ENCODE measurements at places on chromosomes 4 and X.
A peak's percentile ranks its signal among the peaks of the same experiment; 100 is the strongest.

GRCh38 chr4:55749666-55750065 is 69.9 kb upstream of the EXOC1L start:
- no peak for DNase-seq

DNA sequence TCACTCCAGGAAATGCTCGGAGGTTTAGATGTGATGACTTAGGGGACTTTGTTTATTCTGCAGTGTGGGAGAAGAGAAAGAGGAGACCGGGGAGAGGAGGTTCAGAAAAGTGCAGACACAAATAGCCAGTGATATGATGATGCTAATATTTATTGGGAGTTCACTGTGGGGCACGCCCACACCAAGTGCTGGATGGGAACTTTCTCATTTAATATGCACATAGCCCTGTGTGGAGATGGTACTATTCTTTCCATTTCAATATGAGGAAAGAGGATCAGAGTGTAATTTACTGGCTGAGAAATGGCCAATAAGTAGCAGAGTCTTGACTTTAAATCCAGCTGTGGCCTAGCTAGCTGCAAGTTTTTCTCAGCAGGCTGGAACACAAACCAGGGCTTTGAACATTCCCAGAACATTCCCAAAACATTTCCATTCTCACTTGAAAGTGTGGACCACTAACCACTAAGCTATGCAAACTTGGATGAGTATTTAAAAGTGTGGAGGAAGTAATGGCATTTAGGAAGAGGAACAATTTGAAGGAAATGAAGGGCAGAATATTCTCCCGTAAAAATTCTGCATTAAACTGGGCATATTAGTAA is 231.7 kb downstream of the HS3ST1 start:
- no peak for DNase-seq

DNA sequence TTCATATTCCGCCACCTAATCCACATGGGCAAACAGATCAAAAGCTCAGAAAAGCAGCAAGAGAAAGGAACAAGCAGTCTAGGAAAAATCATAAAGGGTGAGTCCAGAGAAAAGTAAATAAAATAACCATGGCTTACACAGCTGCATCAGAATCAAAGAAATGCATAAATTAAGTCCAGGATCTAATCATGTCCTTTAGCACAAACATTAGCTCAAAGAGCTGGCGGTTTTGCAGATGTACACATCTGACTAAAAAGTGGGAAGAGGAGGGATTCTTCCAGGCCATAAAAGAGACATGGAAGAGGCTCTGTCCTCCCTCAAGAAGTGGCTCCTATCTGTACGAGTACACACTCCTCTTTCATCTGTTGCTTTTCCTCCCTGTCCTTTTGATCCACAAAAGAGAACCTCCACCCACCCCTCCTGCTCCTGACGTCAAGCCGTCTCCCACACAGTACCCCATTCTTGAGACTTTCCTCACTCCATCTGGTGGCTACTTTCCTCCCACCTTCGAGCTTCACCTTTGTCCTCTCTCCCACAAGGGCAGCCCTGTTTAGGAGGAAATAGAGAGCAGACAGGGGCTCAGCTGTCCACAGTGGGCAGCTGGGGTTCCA is 92.5 kb downstream of the RASL11B start:
- no peak for DNase-seq

DNA sequence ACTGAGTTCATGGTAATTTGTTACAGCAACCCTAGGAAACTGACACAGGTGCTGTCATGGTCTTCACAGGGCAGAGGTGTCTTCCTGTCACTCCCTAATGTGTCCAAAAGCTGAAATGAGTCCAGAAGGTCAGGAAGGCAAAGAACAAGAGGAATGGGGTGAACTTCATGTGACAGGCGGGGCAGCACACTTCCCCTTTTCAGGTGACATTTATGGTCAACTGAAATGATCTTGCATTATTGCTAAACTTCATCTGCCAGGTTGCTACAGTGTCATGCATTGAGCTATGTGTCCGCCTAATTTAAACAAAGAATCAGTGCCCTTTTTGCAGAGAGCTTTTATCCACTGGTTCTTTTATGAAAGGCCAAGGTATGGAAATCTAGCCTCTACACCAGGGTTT is 15.9 kb upstream of the CCDC149 start:
- DNase-seq, result no peak

- DNase-seq, result no peak
These were observed 1.1 kb upstream of the RASSF6 start for GRCh38 chr4:73621357-73621756.

DNA sequence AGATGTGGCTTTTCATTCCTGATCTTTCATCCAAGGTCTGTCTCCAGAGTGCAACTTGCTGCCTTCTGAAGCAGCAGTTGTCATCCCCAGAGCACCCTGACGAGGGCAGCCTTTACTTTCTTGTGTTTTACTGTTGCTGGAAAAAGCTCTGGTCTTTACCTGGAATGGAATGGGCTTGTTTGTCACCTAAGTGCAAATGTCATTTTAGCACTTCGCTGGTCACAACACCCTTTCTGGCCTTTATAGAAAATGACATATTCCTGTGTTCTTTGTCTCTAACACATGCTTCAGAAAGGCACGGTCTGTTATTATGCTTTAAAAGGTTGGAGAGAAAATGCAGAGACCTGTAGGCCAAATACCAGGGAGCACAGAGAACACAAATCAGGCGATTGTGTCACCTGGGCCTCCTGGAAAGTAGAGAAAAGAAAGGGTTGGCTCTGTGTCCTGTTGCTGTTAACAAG is 332.7 kb upstream of the IGFBP7 start:
- DNase-seq, result peak; percentile 50

- no peak for DNase-seq
These were observed 37.9 kb upstream of the SORBS2 start for GRCh38 chr4:185849664-185850550.

GRCh38 chr4:182555997-182556418 is 312.8 kb downstream of the TENM3 start:
- DNase-seq, result no peak

DNA sequence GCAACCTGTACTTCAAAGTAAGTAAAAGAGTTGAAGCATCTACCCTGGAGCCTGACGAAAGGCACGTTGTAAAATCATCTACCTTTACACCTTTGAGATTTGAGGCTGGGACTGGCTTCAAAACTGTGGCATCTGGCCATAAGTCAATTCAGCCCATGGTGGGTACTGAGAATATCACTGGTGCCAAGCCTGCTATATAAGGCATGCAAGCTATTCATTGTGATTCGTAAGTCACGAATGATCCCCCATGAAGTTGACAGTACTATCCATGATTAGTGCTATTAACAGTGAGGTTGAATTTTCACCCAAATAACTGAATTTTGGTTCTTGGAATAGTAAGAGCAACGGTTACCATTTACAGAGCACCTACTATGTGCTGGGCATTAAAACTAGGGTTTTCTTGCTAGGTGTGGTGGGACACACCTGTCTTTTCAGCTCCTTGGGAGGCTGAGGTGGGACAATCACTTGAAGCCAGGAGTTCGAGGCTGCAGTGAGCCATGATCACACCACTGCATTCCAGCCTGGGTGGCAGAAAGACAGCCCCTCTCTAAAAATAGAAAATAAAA is 39.8 kb downstream of the IRF2 start:
- no peak for DNase-seq

DNA sequence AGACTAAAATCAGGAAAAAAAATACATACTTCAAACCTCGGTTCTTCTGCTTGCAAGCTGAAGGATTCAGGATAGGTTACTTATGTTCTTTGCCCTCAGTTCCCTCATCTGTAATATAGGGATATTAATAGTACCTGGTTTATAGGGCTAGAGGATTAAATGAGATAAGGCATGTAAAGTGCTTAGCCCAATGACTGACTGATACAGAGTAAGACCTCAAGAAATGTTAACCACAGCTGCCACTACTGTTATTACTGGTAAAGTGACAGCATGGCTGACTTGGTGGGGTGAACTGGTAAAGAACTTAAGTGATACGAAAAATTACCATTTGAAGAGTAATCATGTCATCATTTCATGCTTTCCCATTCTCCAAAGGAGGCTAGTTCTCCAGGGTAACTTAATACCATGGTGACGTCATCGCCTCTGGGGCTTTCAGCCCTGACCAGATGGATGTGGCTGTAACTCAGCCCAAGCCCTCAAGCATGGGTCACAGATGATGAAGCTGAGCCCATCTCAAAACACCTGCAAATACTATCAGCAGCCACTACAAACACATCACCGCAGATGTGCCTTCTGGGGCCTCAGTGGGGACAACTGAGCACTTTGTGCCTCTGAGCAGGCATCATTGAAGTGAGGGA is 44.5 kb upstream of the SCML1 start:
- no peak for DNase-seq

GRCh38 chrX:85065512-85066198 is 62.0 kb downstream of the APOOL start:
- no peak for DNase-seq

DNA sequence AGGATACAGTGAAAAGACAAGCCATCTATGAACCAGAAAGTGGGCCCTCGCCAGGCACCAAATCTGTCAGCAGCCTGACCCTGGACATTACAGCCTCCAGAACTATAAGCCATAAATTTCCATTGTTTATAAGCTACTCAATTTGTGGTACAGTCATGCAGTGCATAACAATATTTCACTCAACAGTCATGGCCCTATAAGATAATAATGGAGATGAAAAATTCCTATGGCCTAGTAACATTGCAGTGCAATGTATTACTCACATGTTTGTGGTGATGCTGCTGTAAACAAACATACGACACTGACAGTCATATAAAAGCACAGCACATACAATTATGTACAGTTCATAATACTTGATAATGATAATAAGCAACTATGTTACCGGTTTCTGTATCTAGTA is 17.1 kb upstream of the TLR1 start:
- no peak for DNase-seq

DNA sequence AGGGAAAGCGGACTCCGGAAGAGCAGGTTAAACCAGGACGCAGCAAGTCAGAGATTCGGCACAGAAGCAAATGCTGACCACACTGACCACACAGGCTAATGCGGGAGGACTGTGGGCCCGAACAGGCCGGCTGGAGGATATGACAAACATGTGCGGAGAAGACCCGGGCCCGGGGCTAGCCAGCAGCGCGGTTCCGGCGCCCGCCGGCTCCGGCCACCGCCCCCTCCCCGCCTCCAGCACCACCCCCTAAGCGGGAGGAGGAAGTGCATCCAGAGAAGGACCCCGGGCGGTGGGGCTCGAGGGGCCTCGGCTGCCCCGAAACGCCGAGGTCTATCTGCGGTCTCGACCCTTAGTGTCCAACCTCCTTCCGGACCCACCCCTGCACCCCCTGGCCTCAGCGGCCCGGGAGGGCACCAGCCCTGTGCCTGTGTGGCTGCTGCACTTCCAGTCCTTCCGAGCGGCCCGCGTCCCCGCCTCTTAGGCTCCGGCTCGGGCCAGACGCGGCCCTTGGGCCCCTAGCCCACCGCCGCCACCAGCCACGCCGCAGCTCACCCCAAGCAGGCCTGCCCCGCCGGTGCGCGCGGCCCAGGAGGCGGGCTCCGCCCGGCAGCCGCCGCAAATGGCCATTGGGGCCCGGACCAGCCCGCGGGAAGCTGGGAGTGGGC is 2.1 kb downstream of the ELOVL6 start:
- DNase-seq, result no peak

GRCh38 chrX:123962794-123963373 is 1.4 kb downstream of the STAG2 start:
- peak; percentile 87 for DNase-seq

DNA sequence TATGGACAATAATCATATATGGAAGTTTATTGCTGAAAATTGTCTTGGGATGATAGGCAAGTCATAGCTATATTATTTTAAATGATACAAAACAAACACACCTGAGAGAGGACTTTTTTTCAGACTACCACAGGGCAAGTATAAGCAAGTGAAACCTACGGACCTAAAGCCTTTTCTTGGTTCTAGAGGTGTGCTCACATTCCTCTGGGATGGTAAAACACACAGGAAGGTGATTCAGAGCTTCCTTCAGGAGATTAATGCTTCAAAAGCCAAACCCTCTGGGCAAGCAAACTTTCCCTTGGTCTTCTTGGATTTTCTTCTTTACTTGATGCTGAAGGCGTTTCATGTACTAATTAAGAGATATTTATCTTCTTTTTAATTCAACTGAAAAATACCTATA is 60.1 kb upstream of the ACSL4 start:
- no peak for DNase-seq

DNA sequence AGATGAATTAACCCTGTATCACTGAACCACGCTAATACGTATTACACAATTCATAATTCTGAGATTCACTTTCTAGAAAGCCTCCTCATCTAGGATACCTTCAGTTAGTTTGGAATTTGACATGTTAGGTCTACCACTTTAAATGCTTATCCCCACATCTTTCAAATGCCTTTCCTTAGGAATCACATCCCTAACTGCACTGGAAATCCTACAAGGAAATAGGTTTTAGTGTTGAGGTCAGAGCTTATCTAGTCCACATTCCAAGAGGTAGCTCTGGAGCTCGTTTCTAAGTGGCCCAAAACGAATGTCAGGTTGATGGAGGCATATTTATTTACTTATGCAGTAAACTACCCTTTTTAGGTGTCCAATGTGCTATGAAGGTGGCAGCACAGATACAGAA is 18.0 kb downstream of the PDHA1 start:
- DNase-seq, result no peak

DNA sequence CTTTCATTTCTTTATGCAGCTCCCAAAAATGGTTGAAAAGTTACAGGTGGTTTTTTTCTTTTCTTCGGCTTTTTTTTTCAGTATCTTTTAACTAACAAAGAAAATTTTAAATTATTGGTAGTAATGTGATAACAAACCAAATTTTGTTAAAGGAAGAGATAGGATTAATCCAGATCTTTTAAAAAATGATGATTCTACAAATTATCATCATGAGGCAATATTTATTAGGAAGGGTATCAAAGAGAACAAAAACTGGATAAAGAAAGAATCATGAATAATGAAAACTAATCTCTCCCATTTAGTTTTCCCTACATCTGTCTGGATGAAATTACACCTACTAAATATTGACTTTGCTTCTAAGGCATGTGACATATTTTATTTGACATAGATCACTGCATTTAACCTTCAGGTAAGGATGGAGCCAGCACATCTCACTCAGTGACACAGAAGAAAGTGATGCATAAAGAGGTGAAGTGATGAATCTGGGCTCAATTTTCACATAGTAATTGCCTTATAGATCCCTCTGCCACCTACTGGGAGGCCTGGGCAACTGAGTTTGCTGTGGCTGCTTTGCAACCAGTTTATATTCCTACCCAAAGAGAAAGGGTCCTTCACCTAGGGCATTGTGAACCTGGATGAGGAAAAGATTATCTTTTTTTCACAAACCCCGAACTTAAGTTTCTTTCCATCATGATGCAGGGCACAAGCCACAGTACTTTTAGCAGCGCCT is 155.6 kb downstream of the HNRNPD start:
- no peak for DNase-seq

DNA sequence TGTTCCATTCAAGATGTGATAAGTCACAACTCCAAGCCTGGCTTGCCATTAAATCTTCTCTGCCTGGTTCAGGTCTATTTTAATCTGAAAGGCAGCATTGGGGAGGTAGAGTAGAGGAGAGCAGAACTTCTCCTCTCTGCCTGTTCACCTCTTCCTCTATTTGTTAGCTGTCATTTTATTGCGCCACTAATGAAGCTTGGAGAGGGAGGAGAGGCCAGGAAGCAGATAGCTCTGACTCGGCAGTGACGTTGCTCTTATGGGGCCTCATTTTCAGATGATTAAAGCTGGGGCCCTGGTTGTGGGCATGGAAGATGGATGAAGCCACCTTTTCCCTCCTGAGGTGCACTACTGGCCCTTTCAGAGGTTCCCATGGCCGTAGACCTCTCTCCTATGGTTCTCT is 207.3 kb downstream of the MID1IP1 start:
- DNase-seq, result no peak

GRCh38 chr4:58216461-58216860 is 1106.3 kb upstream of the IGFBP7 start:
- no peak for DNase-seq

- DNase-seq, result no peak
These were observed 11.5 kb upstream of the TLR1 start for GRCh38 chr4:38815885-38816782.

- no peak for DNase-seq
These were observed 2.4 kb downstream of the LONRF3 start for GRCh38 chrX:118976599-118977340.

Data from LNCaP clone FGC (cell line).